ENCODE measurements at places on chromosomes 2 and 18. TPM values are rescaled to one million over a fixed set of nuclear protein-coding genes. Genes with fewer than 3 reads are reported as not detected.

SIX3 gene
- total RNA-seq = not detected

SERPINB7 gene
- total RNA-seq = not detected

PKDCC gene
- 88.7 TPM for total RNA-seq

RFX8 gene
- total RNA-seq = not detected

CCDC85A gene
- total RNA-seq = 4.4 TPM

DNER gene
- 2.3 TPM for total RNA-seq

SCN3A gene
- 0.99 TPM for total RNA-seq

TAF1B gene
- total RNA-seq = 4.2 TPM

RAPH1 gene
- total RNA-seq = 17.2 TPM

LYPD6B gene
- total RNA-seq = not detected

MBP gene
- total RNA-seq = 35.0 TPM

ARHGAP15 gene
- 7.0 TPM for total RNA-seq

IL36B gene
- not detected for total RNA-seq

TRMT61B gene
- total RNA-seq = 21.9 TPM

C1D gene
- 19.5 TPM for total RNA-seq

DCDC2C gene
- not detected for total RNA-seq

SCYGR4 gene
- total RNA-seq = not detected
